Activated naive CD8-positive, alpha-beta T cell treated with anti-CD3 and anti-CD28 coated beads, Interleukin-2, amount 50 U/mL, for 24 hours (primary cell): ENCODE measurements at places on chromosomes 6 and 20.
A peak's percentile ranks its signal among the peaks of the same experiment; 100 is the strongest.

DNA sequence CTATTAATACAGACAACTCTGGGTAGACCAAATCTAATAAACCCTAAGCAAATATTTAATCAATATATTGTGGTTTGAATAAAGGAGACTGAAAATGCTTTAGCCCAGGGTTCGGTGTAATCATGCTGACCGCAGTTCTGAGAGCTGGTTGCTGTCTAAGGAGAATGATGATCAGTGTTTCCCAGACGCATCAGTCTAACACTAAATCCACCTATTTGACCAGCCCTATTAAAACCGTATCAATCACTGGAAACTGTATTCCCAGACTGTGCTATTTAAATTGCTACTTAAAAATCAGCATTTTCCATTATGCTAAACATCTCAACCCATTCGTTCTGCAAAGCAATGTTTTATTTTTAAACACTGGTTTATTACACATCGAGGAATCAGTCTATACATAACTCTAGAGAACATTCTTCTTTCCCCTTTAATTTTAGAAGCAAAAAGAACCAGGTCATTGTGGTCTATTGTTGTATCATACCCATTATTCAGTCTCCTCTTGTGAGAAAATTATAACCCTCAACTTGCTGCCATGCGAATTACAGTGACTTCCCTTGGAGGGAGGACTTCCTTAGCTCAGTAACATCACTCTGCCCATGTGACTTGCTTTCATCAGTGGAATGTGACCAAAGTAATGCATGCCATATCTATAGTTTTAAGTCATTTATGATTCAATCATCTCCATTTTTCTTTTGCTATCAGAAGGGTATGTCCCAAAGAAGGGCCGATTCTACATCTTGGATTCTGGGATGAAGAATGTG lies 515.2 kb upstream of the JAG1 start:
- no peak for DNase-seq

GRCh38 chr6:19432966-19433498 lies 404.1 kb upstream of the ID4 start:
- DNase-seq: no peak

- no peak for DNase-seq
Measured at GRCh38 chr6:50030777-50031562, 9.2 kb upstream of the DEFB110 start.

DNA sequence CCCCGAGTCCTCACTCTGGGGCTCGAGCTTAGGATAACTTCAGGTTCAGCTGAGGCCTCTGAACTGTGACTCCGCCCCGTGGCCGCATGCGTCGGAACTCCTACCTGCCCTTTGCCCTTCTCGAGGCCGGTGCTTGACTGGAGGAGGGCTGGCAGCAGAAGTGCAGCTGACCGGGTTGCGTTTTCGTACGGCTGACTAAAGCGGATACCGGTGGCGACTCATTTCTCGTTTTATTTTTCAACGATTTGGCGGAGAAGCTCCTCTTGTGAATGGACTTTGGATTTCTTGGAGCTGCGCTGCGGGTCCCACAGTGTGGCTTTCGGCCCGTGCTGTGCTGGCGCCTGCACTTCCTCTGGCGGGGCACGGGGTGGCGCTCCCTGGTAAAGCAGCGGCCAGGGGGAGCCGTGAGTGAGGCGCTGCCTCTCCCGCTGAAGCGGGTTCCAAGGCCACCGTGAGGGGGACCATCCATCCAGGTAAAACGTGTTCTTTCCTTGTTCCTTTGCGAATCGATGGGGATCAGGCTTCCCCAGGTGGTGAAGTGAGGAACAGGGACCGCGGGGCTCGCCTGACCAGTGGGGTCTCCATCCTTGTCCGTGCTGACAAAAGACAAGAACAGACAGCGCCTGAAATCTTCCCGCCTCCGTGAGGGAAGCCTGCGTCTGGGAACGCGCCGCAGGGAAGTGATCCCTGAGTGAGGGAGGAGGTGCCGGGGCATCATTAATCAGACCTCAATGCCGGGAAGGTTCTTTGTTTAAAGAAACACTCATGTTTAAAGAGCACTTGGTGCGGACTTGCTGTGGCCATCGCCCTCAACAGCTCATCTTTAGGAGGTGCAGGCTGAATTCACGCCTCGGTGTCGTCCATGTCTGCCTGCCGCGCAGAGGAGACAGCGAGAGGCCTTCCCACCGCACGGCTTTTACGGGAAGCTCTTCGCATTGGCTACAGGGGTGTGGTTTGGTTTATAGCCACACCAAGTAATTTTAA lies 38.8 kb downstream of the ERMARD start:
- DNase-seq: peak; percentile 82

DNA sequence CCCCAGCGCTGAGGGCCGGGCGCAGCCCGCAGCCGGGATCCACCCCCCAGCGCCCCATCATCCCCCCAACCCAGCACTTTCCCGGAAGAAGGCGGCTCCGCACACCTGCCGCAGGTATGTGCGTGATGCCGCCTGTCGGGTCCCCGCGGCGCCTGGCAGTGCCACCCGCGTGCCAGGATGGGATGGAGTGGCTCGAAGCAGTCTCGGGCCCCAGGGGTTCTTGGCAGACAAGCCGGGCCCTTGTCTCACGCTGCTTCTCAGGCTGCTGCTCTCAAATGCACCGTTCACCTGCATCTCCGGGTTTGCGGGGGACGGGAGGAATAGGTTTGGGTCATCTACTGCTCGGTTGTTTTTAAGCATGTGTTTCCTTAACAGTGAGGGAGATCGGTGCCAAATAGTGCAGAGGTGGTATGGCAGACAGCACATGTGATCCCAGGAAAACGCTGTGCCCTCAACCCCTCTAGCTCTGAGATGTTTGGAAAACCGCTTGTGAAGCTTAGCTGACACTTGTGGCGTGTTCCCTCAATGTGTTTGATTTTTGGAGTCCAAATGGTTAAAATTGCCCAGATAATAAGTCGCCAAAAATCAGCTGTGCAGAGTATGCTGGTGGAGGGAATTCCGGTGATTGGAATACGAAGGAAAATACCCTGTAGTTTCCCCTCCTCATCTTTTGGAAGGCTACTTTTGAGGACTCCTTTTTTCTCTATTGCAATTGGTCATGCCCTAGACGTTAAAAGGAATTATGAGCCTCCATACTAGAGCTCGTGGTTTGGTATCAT lies 926 bp downstream of the MYLIP start:
- peak; percentile 38 for DNase-seq

- DNase-seq: no peak
Measured at GRCh38 chr6:121857551-121857950, 422.1 kb downstream of the GJA1 start.

GRCh38 chr20:48283470-48284110 lies 498.3 kb upstream of the SULF2 start:
- DNase-seq: no peak

DNA sequence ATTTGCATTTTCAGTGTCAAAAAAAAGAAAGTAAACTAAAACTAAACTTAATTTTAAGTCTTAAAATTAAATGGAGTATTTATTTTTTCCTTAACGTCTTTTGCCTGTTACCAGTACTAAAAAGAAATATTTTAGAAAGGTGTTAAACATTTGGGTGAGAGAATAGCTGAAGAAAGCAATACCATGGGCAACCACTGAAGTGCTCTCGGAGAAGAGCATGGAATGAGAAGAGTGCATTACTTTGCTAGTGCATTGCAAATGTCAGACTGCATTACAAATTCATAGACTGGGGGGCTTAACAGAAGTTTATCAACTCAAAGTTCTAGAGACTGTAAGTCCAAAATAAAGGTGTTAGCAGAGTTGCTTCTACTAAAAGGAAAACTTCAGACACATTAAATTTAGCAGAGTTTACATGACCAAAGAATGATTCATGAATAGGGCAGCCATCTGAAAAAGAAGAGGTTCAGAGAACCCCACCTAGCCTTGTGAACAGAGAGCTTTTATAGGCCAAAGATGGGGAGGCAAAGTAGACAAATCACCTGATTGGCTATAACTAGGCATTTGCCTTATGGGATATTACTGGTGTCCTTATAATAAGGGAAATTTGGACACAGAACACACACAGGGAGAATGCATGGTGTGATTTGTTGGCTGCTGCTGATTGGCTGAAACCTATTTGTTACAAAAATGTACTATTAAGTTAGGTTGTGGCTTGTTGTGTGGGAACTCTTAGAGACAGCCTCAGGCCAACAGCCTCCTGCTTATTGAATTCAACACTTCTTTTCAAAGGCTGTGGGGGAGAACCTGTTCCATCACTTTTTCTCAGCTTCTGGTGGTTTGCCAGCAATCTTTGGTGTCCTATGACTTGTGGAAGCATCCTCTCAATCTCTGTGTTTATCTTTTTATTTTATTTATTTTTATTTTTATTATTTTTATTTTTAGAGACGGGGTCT lies 106.7 kb upstream of the RREB1 start:
- DNase-seq: no peak

GRCh38 chr6:106973018-106973835 lies 1.3 kb downstream of the CD24 start:
- peak; percentile 20 for DNase-seq

DNA sequence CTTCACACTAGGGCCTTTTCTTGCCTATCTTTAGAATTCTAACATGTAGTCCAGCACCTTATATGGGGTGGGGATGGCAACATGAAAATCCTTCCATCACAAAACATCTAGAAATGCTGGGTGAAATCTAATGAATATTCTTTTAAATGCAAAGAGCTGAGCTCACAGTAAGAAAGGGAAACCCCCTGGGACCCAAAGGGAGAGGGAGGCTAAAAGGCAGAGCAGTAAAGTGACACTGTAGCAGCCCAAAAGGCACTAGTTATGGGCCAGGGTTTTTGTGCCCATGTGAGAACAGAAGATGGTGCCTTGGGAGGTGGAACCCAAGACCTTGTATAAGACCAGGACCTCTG lies 66.7 kb downstream of the TRAM2 start:
- DNase-seq: no peak

- no peak for DNase-seq
Measured at GRCh38 chr6:117919275-117919674, 12.2 kb downstream of the SLC35F1 start.

DNA sequence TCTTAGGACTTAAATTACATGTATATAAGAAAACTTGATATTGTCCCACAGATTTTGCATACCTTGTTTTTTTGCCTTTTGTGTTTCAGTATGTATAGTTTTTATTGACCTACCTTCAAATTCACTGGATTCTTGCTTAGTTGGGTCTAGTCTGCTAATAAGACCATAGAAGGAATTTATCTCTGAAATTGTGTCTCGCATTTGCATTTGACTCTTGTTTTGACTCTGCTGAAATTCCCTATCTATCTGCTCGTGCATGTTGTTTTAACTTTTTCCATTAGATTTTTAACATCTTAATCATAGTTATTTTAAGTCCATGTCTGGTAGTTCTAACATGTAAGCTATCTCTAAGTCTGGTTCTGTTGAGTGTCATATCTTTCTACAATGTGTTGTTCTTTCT lies 163.9 kb downstream of the SCP2D1 start:
- no peak for DNase-seq

DNA sequence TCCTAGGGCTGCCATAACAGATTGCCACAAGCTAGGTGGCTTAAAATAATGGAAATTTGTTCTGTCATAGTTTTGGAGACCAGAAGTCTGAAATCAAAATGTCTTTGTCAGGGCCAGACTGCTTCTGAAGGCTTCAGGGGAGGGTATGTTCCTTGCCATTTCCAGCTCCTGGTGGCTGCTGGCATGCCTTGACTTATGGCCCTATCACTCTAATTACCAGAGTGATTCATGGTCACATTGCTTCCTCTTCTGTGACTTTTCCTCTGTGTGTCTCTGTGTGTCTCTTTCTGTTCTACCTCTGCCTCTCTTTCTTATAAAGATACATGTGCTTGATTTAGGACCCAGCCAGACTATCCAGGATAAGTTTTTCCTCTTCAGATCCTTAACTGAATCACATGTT lies 635.2 kb upstream of the IMPG1 start:
- DNase-seq: no peak

DNA sequence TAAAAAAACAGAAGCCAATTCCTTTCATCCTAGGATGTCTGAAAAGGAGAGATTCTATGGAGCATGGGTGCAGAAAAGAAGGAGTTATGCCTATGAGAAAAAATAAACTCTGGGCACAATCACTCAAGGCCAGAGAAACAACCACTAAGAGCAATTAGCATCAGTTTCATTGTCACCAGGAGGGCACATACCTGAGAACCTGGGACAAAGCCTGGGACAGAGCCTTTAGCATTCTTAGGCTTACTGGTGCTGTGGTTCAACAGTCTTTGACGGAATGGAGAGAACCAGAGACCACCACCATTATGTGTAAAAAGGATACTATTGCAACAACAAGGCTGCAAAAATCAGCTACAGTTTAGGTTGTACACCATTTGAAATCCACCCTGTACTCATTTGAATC lies 29.4 kb upstream of the BCKDHB start:
- DNase-seq: no peak

DNA sequence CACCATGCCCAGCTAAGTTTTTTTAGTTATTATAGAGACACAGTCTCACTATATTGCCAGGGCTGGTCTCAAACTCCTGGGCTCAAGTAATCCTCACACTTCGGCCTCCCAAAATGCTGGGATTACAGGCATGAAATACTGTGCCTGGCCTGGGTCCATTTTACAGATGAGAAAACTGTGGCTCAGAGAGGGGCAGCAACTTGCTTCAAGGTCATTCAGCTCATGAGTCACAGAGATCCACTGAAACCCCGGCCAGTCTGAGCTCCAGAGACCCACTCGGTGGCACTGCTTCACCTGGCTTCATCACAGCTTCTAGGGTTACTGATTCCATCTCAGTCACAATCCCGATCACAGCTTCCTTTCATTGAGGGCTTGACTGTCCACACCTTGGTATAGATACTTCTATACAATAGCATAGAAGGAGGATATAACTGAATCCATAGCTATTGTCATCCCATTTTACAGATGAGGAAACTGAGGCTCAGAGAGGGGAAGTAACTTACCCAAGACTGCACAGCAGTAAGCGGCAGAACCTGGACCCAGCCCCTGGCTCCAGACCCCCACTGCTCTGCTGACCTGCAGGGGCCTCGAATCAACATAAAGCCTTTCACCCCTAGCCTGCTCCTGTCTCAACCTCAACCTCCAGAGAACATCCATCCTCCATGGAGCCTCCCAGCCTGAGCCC lies 11.8 kb downstream of the NOL4L start:
- DNase-seq: no peak

DNA sequence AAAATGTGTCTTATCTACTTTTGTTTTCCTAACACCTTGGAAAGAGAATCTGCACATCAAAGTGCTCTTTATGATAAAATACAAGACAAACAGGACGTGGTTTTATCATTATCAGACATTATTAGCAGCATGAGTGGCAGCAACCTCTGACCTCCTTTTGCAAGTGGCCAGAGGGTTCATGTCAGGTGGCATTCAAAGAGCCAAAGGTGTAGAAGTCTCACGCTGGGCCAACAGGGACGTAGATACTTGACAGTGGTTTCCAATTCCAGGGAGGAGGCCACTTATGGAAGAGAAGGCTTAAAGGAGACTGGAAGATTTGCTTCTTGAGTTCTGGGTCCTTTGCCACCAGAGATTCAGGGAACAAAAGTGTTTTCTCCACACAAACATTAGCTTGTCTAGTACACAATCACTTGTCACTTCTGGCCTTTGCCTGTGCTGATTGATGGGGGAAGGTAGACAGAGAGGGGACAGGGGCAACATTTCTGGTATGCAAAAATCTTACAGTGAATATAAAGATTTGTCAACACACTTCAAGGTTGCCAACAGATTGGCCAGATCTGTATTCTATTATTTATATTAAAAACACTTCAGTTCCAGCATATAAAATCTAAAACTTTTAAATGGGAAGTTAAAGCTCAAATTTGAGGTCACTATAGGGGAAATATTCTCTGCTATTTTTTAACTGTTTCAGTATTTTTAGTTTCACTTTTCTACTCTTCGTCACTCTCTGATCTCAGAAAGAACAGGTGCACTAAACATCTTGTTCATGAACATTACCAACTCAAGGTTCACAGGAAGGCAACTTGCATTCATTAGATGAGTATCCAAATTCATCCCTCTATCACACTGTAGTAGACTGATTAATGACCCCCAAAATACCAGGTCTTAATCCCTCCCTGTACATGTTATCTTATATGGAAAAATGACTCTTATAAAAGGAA lies 52.1 kb upstream of the FBXO30 start:
- no peak for DNase-seq
